ENCODE measurements at places on chromosomes 7 and 10.

GRCh38 chr10:110993024-110993693 lies 73.8 kb downstream of the SHOC2 start:
- DNase-seq: no peak

- no peak for DNase-seq
Measured at GRCh38 chr10:110714356-110714755, 70.2 kb downstream of the RBM20 start.

DNA sequence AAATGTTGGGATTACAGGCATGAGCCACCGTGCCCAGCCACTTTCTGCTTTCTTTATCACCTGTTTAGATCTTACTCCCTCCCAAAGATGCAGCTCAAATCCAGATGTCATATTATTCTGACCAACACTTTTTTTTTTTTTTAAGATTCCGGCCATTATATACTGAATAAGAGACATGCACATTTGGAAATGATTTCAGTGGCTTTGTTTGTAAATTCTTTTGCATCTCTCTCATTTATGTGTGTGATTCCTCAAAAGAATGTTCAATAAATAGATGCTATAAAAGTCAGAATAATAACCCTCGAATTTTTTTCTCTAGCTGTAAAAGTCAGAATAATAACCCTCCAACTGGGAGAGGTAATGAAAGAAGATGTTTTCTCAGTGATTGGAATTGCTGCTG lies 25.4 kb downstream of the HECW1 start:
- DNase-seq: no peak

- DNase-seq: no peak
Measured at GRCh38 chr7:26599982-26600381, 264.4 kb downstream of the SKAP2 start.

DNA sequence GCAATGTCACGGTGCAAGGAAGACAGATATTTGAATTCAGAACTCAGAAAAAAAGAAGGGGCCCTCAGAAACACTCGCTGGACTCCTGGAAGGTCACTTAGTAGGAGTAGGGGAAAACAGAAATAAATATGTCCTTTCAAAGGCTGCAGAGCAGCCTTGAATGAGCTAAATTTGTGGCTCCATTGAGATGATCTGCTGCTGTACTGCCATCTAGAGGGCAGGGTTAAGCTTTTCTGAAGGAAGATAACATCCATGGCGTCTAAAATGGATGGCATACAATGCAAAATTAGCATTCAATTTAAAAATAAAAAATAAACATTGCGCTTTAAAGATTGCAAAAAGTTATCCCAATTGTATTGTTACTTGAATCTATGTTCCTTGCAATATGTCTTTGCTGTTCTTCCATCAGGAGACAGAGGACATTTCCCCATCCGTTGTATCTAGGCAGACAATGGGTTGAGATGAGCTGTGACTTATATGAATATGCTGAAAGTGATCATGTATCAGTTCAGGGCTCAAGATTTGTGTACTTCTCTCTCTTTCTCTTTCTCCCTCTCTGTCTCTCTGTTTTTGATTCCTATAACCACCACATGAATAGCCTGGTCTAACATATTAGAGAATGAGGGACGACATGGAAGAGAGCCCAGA lies 642.2 kb downstream of the SH2D4B start:
- DNase-seq: no peak

GRCh38 chr10:13140627-13141190 lies 20.6 kb upstream of the MCM10 start:
- no peak for DNase-seq

DNA sequence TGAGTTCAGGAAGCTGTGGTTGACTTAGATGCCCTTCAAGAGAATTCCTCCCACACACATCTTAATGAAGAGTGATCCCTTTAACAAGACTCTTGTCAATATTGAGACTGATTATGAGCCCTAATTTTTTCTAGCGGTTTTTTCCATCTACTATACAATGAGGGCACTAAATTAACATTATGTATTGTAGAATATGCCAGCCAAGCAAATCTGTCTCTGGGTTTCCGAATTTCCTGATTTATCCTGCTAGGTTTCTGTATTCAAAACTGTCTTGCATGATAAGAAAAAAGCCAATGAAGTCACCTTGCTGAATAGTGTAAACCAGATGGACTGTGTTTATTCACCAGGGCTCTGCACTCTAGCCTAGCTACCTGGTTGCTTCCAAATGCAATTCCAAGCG lies 224.2 kb upstream of the KMT2E start:
- DNase-seq: no peak

- DNase-seq: no peak
Measured at GRCh38 chr10:53006663-53007526, 234.3 kb upstream of the MBL2 start.

- DNase-seq: no peak
Measured at GRCh38 chr7:27484451-27484850, 178.2 kb downstream of the HIBADH start.

Data from stimulated activated CD4-positive, alpha-beta T cell treated with anti-CD3 and anti-CD28 coated beads, TNF-alpha, amount 100 ng/mL, for 24 hours (primary cell).